ENCODE measurements at places on chromosomes 6 and 20.

GRCh38 chr20:50029697-50030461 is 47.1 kb downstream of the SNAI1 start:
- DNase-seq = no peak

DNA sequence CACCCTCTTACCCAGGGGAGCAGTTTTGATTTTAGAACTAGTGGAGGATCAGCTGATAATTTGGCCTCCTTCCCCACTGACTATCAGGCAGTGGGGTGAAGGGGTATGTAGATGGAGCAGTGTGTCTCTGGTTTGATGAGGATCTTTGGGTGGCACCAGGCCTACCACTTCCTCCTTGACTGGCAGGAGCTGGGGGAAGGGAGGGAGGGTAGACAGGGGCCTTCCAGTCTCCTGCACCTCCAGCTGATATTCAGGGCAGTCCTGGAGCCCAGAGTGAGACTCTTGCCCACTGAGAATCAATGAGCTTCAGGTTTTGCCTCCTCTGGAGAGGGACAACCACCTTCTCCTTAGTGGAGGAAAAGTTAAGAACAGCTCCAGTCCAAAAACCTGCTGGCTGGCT is 3.2 kb downstream of the DEF6 start:
- DNase-seq = no peak

GRCh38 chr6:56327946-56328727 is 80.8 kb upstream of the COL21A1 start:
- no peak for DNase-seq

GRCh38 chr6:36954262-36954931 is at the start of gene PI16:
Gene PI16, plus strand, starts transcription at chr6:36954738. Its CDS starts 23 bp downstream, at chr6:36954761.
- DNase-seq = no peak

GRCh38 chr6:124393536-124393935 is 568.7 kb upstream of the RNF217 start:
- no peak for DNase-seq

DNA sequence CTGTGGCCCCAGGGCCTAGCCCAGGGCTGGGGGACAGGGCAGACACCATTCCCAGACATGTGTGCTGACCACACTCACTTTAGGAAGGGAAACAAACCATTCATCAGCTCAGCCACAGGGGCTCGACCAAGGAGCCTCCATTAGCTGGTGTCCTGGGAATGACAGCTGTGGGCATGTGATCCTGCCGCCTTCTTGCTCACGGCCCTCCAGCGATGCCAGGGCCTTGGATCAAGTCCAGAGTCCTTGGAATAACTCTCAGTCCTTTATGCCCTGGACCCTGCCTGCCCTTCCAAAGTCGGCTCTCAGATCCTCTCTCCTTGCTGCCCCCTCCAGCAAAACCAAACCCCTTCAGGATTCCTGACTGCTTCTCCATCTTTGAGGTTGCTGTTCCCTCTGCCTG is 165.0 kb upstream of the RNF24 start:
- DNase-seq = no peak

DNA sequence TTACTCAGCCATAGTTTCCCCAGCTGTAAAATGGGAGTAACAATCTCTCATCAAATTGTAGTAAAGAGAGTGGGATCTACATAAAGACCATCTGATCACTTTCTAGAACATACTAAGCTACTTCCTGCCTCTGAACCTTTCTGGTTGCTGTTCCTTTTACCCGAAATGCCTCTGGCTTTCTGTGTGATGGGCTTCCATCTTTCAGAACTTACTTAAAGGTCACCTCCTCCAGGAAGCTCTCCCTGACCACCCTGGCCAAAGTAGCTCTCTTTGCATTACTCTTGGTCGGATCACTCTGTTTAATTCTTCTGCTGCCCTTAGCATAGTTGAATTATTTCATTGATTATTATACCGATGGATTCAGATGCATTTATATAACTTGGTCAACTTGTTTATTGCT is 171.0 kb downstream of the BMP7 start:
- no peak for DNase-seq

DNA sequence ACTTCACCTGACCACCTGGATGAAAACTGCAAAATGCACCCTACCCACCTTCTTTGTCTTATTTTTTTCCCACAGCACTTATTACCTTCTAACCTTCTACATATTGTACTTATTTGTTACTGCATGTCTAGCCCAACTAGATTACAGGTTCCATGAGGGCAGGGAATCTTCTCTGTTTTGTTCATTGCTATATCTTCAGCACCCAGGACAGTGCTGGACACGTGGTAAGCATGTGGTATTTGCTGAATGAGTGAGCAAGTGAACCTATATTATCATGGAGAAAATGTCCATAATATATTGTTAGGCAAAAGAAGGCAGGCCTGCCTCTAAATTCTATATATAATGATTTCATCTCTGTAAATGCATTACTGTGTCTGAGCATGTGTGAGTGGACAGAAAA is 107.0 kb downstream of the TRERF1 start:
- DNase-seq = no peak
